Fibroblast of skin of scalp (primary cell): ENCODE measurements at places on chromosomes 4 and X.

DNA sequence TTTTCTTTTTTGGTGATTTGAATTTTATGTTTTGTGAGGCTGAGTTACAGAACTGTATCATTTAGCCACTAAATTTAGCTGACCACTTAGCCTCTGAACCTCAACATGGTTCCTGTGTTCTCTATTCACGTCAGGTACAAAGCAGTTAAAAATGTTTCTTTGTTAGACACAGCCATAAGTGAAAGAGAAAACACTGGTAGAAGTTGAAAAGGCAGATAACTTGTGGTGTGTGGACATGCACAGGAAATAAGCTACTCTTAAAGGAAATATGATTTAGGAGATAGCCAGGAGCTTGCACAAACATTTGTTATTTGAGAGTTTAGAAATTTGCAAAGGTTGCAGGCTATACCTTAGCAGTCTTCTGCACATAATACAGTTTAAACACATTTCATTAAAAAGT is 171.0 kb upstream of the RPS6KA3 start:
- no peak for DNase-seq

GRCh38 chr4:152682143-152682941 is 2.5 kb upstream of the TMEM154 start:
- no peak for DNase-seq

DNA sequence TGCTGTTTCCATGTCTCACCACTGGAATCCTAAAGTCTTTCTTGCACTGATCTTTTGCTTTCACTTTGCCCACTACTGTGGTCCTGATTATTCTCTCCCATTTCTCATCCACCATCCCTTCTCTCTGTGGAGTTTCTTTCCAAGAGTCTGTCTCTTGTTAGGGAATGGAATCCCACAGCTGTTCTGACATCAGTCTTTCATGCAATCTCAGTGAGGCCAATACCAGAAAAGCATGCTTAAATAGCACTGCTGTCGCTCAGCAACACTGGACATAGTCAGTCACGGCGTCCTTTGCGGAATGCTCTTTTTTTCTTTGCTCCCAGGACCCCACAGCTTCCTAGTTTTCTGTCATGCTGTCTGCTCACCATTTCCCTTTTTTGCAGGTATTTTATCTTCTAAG is 20.1 kb downstream of the SLITRK4 start:
- no peak for DNase-seq

GRCh38 chr4:142840516-142841123 is 5.5 kb downstream of the INPP4B start:
- peak; percentile 38 for DNase-seq

- DNase-seq, result no peak
Measured at GRCh38 chrX:39654183-39654925, 443.4 kb downstream of the BCOR start.

- peak; percentile 86 for DNase-seq
Measured at GRCh38 chr4:25817059-25817681, 45.6 kb downstream of the SEL1L3 start.

GRCh38 chr4:75919920-75920319 is 17.7 kb upstream of the PPEF2 start:
- peak; percentile 5 for DNase-seq

DNA sequence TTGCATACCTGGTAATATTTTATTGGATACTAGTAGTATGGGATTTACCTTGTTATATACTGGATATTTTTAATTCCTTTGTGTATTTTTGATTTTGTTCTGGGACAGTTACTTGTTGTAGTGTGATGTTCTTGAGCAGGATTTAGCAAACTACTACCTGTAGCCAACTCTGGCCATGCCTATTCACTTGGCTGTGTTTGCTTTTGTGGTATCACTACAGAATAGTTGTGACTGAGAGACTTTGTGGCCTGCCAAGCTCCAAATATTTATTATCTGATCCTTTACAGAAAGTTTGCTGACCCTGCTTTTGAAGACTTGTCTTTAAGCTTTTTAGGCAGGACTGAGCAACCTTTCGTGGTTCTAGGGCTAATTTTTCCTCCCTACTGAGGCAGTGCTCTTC is 17.8 kb downstream of the ZCCHC4 start:
- no peak for DNase-seq

DNA sequence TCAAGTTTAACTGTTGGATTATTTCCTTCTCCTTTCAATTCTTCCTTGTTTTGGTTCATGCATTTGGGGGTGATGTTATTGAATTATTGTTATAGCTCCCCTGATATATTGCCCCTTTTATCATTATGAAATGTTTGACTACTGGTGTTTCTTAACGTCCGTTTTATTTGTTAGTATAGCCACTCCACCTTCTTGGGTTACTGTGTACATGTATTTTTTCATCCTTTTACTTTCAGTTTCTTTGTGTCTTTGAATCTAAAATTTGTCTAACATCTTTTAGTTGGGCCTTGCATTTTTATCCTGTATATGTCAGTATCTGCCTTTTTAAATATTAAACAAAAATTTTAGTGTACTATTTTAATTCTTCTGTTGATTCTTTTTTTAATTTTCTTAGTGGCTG is 88.7 kb downstream of the TNIP2 start:
- DNase-seq, result no peak

- DNase-seq, result no peak
Measured at GRCh38 chr4:159598602-159599001, 495.7 kb downstream of the RAPGEF2 start.

GRCh38 chrX:33592396-33592795 is 381.0 kb upstream of the DMD start:
- no peak for DNase-seq

- peak; percentile 71 for DNase-seq
Measured at GRCh38 chr4:6732441-6733357, 16.7 kb downstream of the BLOC1S4 start.

DNA sequence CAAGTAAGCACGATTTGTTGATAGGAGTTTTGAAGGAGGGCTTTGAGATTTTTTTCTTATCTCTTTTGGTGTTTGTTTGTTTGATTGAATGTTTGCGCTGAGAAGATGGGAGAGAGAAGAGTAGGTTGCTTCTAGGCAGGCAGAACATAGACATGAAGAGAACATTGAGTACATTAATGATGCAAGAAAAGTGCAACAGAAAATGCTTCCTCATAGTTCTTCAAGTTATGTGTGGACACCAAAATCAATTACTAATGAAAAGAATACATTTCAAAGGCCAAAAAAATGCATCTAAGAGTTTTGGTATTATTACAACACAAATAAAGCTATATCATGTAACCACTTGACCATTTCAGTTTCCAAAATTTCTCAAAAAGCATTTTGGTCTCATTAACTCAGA is 191.0 kb upstream of the PPARGC1A start:
- DNase-seq, result peak; percentile 59

GRCh38 chr4:8038719-8039251 is 99.1 kb upstream of the AFAP1 start:
- no peak for DNase-seq

DNA sequence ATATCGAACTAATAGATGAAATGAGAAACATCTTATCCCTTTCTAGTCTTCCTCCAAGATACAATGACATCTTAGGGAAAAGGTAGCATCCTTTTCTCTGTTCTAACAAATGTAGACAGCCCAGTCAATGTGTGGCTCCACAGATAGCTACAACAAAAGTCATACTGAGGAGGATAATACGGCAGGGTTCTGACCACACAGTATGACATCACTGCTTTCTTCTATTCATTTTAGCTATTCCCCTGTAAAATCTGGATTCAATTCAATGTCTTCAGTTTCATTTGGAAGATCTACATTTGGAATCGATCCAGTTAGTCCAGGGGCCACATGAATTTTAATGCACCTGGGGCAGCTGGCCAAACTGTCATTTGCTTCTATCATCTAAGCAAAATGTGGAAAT is 51.4 kb downstream of the ENOX2 start:
- peak; percentile 3 for DNase-seq

- DNase-seq, result peak; percentile 96
Measured at GRCh38 chrX:47662144-47662657, 3.2 kb upstream of the UXT start.
